ENCODE measurements at places on chromosomes 12 and 14. TPM values are rescaled to one million over a fixed set of nuclear protein-coding genes. Genes with fewer than 3 reads are reported as not detected.

Gene CBLN3
- total RNA-seq, result 1.5 TPM

Gene KLRG1
- total RNA-seq, result 86.2 TPM

Gene DBX2
- total RNA-seq, result not detected

Gene TCL1B
- not detected for total RNA-seq

GRCh38 chr12:94621662-94622359, 28.5 kb downstream of the TMCC3 start:
- no peak for DNase-seq
- H3K36me3 ChIP-seq, result no peaks in the 10 kb centered on the region
- peaks cover 7% of the 10 kb centered on the region for H3K4me1 ChIP-seq
- H3K27ac ChIP-seq, result peak overlapping the region; percentile 54
- peak overlapping the region; percentile 10 for H3K4me3 ChIP-seq

- DNase-seq, result no peak
- no peaks in the 10 kb centered on the region for H3K27me3 ChIP-seq
- H3K27ac ChIP-seq, result no peak overlapping the region
- H3K4me1 ChIP-seq, result no peaks in the 10 kb centered on the region
Observed at GRCh38 chr12:111748151-111748672, 18.5 kb upstream of the ALDH2 start.

DNA sequence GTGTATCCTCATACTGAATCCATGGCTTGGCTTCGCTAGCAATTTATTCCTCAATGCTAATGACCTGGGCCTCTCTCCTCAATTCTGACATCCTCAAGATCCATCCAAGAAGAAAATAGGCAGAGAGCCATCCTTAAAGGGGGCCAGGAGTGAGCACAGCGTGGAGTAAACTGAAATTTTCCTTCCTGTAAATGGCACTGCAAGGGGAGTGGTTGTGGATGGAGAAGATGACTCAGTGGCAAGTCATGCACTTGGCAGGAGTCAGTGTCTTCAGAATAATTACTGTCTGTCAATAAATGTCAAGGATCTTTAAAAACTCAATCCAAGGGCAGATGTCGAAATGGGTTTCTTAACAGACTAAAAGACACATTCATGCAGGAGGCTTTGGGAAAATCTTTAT, 88.0 kb upstream of the TMEM132C start:
- no peak overlapping the region for H3K4me3 ChIP-seq
- no peak for DNase-seq
- no peak overlapping the region for H3K27ac ChIP-seq
- no peaks in the 10 kb centered on the region for H3K36me3 ChIP-seq

DNA sequence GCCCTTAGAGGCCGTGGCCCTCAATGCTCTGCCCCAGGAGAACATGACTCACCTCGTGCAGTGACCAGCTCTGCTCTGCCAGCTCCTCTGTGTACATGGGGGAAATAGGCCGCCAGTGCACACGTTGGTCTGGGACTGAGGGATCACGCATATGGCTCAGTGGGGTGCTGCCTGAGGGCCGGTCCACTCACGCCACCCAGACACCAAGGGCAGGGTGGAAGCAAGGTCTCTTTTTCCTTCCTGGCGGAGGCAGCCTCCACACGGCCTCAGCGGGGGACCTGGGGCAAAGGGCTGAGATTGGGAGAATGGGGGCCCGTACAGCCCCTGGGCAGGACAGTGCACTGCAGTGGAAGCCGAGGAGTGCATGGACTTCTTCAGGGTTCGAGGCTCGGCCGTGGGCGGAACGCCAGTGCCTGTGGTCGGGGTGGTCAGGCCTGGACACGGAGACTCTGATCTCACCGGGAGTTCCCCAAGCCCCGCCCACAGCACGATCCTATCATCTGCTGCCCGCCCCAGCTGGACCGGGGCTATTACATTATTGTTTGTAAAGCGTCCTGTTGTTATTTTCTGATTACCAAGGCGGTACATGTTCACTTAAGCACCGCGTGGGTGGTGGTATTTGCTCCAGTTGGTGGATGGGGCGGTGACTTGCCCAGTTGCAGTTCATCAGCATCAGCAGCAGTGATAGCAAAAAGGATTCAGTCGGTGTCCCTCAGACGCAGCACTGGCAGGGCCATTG, 38.8 kb upstream of the TDRD9 start:
- no peaks in the 10 kb centered on the region for H3K36me3 ChIP-seq
- H3K27me3 ChIP-seq, result no peaks in the 10 kb centered on the region
- H3K4me3 ChIP-seq, result no peak overlapping the region
- no peak for DNase-seq
- H3K4me1 ChIP-seq, result no peaks in the 10 kb centered on the region

DNA sequence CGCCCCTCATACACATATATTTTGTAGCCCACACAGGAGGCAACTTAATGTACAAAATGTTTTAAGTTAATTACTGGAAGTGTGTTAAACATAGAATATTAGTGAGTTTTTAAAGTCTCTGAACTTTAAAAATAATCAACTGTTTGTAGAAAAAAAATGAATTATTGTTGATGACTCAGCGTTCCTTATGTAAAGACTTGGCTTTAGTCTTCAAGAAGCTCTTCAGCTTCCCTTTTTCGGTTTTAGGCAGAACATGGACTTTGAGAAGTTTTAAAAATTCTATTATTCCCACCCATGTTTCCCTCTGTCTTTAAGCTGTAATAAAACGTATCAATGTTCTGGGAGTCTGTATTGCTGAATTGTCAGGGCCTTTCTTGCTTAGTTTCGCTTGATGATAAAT, 269.5 kb downstream of the FBXL14 start:
- H3K4me3 ChIP-seq, result no peak overlapping the region
- no peak for DNase-seq
- no peaks in the 10 kb centered on the region for H3K27me3 ChIP-seq
- H3K27ac ChIP-seq, result no peak overlapping the region
- no peaks in the 10 kb centered on the region for H3K36me3 ChIP-seq

- no peak overlapping the region for H3K4me3 ChIP-seq
- no peaks in the 10 kb centered on the region for H3K4me1 ChIP-seq
- DNase-seq, result no peak
- H3K36me3 ChIP-seq, result no peaks in the 10 kb centered on the region
- no peaks in the 10 kb centered on the region for H3K27me3 ChIP-seq
Observed at GRCh38 chr14:96091941-96092411, 52.8 kb downstream of the C14orf132 start.

DNA sequence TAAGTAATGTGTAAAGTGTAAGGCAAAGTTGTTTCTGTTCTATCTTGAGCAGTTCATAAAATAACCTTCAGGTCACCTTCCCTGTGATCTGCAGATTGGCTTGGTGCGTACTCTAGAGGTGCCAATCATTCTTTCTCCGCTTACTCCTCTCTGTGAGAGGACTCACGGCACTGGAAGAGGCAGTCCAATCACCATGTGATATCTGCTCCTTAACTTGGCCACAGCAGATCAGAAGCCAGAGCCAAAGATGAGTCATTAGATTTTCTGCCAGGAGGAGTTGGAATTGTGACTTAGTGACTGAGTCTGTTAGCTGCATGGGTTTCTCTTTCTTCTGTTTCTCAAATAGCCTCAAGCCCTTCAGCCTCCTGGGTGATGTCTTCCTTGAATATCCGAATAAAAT, 165.5 kb downstream of the SLC41A2 start:
- H3K27me3 ChIP-seq, result no peaks in the 10 kb centered on the region
- no peak overlapping the region for H3K27ac ChIP-seq
- H3K4me3 ChIP-seq, result no peak overlapping the region
- no peaks in the 10 kb centered on the region for H3K36me3 ChIP-seq
- peaks cover 6% of the 10 kb centered on the region for H3K4me1 ChIP-seq
